ENCODE measurements at places on chromosomes 13 and 19.

DNA sequence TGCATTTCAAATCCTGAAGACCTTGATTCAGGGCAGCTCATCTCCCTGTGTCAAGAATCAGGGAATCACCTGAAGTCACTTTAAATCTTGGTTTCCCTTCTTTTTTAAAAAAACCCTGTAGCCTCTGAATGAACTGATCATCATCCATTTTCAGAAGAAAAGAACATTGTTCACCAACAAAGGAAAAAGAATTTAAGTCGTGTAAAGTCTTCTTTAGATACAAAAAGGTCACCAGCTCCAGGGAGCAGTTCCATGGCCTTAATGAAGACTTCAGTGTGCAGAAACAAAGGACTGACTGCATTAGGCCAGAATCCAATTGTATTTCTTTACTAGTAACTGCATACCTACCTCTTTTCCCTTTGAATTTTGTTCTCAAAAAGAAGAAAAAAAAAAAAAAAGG, 245.0 kb downstream of the ABCC4 start:
- no peak for DNase-seq

DNA sequence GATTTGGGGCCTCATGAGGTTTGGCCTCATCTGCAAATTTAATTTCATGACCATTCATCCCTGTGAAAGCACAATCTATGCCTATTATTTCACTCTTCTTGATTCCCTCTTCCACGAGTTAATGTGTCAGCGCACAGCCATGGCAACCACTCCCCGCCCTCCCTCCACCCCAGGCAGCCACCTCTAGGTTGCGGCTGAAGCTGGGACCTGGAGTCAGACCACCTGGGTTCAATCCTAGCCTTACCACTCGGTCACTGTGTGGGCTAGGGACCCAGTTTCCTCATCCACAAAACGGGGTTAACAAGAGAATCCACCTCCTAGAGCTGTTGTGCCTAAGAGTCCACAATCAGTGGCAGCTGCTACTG, 9.8 kb downstream of the CHST8 start:
- no peak for DNase-seq

- DNase-seq = no peak
Measured at GRCh38 chr13:31175847-31176532, 14.3 kb upstream of the HSPH1 start.

GRCh38 chr19:32829345-32829896, 40.1 kb downstream of the SLC7A9 start:
- no peak for DNase-seq

DNA sequence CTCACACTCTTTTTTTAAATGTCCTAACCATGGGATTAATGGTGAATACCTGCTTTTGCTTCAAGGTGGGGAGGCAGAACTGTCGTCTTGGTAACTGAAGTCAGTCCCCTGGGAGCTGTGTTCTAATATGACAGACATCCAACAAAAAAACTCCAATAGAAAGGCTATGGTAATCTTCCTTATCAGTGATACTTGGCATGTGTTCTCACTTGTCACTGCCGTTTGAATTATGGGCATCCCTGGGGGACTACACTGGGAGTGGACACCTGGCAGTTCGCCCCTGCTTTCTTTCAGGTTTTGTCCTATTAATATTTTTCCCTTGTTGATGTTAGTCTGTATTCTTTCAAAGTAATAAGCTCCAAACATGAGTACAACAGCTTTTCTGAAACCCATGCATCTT, 252.6 kb downstream of the SLITRK5 start:
- no peak for DNase-seq

GRCh38 chr19:48355365-48355954, 8.3 kb downstream of the TMEM143 start:
- DNase-seq = no peak

- DNase-seq = no peak
Measured at GRCh38 chr13:47184321-47184720, 287.5 kb upstream of the HTR2A start.

GRCh38 chr13:78978381-78978998, 319.5 kb upstream of the OBI1 start:
- peak; percentile 18 for DNase-seq

DNA sequence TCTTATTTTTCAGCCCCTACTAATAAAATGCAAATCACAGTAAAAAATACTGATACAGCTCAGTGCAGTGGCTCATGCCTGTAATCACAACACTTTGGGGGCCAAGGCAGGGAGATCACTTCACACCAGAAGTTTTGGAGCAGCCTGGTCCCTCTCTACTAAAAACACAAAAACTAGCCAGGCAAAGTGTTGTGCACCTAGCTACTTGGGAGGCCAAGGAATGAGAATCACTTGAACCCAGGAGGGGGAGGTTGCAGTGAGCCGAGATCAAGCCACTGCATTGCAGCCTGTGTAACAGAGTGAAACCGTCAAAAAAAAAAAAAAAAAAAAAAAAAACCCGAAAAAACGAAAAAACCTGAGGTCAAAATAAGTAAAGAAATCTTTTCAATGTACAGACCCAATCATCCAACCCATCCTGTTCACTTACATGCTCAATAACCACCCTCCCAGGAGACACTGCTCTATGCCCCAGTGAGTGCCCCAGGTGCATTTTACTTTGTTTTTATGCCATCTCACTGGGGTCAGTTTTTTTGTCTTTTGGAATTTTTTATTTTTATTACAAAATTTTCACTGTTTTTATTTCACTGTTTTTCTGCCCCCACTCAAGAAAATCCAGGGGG, 107.0 kb downstream of the ZNF486 start:
- no peak for DNase-seq

DNA sequence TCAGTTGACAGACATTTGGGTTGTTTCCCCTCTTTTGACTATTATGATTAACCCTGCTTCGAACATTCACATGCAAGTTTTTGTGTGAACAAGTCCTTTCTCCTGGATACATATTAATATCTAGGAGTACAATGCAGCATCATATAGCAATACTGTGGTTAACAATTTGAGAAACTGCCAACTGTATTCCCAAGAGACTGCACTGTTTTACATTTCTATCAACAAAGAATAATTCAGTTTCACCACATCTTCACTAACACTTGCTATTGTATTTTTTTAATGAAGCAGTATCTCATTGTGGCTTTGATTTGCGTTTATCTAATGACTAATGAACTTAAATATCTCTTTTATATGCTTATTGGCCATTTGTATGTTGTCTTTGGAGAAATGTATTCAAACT, 184.6 kb upstream of the NBEA start:
- peak; percentile 21 for DNase-seq

- DNase-seq = no peak
Measured at GRCh38 chr19:11020423-11020822, 59.6 kb downstream of the SMARCA4 start.

DNA sequence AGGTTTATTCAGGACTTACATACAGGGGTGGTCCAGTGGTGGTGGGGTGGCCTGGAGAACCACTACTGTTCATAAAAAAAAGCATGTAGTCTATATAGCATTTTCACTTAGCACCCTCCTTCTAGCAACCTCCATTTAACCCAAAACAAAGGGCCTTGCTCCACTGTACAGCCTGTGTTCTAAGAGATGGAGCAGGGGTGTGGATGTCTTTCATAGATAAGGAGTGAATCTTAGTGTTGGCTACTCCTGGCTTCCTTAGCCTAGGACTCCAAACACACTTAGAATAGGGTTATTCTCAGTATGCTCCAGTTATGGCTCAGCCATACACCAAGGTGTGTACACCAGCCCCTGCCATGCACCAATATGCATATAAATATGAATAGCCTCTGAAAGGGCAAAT, 95.2 kb downstream of the ELF1 start:
- no peak for DNase-seq

- DNase-seq = no peak
Measured at GRCh38 chr13:85772367-85772766, 26.9 kb downstream of the SLITRK6 start.

GRCh38 chr19:42288387-42288786, 13.5 kb upstream of the PRR19 start:
- DNase-seq = no peak

- no peak for DNase-seq
Measured at GRCh38 chr13:113742445-113743120, 16.4 kb upstream of the TMEM255B start.

- DNase-seq = no peak
Measured at GRCh38 chr19:37218592-37218935, 550 bp downstream of the ZNF383 start.

DNA sequence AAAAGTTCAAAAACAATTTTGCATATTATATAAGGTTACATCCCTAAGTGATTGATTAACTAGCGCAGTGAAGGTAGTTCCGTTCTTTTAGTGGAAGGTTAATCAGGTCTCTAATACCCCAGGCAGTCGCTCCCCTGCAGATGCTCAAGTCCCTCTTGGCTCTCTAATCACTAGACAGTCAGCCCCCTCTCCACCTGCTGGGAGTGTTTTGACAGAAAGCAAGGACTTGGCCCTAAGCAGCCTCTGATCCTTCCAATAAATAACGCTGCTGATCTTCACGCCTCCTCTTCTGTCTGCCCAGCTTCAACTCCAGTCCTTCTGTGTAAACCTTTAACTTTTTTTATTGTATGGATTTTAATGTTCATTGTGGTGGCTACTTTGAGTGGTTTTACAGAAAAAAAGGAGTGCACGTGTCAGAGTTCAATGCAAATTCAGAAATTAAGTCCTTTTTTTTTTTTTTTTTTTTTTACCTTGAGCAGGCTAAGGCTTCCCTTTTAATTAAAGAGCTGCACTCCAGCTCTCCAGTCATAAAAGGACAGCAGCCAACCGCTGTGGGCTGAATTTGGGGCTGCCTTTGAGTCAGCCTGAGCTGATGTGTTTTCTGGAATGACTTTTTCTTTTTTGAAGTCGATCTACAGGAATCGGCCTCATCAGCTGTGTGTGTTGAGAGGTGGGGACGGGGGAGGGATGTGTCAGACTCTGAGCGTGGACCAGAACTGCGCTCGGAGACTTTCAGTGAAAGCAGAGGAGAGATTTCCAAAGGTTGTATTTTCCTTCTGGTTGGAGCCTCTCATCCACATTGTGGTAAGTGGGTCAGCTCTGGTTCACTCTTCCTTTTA, 33.8 kb upstream of the MYO16 start:
- no peak for DNase-seq

- peak; percentile 4 for DNase-seq
Measured at GRCh38 chr19:10503002-10503789, at the start of gene KEAP1. KEAP1 (minus strand) TSS chr19:10503356; CDS start chr19:10500033, 3,323 bp downstream.

GRCh38 chr13:20127262-20127561, 33.6 kb downstream of the GJA3 start:
- DNase-seq = no peak

DNA sequence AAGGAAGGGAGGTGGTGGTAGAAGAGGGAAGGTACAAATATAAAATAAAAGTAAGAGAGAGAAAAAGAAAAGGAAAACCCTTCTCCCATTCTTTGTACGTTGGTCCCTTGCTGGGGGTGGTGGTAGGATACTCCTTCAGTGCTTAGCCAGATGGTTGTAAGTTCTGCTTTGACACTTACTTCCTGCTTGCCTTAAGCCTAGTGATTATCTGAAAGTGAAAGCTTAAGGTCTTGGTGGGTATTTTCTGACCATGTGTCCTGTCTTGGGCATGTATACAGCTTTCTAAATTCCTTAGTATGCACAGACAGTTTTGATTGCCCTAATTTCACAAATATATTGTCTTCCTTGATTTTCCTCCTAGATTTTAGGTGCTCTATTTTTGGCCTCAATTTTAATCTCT, 314.8 kb downstream of the PCDH17 start:
- DNase-seq = no peak

DNA sequence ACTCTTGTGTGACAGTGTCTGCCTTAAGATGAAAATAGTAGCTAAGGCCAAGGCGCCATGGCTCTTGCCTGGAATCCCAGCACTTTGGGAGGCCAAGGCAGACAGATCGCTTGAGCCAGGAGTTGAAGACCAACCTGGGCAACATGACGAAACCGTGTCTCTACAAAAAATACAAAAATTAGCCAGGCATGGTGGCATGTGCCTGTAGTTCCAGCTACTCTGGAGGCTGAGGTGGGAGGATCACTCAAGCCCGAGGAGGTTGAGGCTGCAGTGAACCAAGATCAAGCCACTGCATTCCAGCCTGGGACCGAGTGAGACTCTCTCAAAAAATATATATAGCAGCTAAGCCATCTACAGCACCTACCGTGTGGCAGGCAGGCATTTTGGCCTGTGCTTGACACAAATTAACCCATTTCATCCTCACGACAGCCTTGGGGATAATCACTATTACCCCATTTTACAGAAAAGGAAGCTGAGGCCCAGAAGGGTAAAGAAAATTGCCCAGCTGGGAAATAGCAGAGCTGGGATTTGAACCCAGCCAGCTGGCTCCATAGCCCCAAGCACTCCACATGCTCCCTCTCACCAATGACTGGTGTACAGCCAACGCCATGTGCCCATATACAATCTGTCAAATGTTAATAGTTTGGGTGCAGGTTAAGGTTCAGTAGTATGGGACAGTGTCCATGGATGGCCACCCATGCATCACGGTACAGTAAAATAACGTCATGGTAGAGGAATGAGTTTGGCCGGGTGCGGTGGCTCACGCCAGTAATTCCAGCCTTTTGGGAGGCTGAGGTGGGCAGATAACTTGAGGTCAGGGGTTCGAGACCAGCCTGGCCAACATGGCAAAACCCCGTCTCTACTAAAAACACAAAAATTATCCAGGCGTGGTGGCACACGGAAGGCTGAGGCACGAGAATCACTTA, 3.1 kb downstream of the SLC1A5 start:
- no peak for DNase-seq

- no peak for DNase-seq
Measured at GRCh38 chr19:16463991-16464575, 7.7 kb downstream of the EPS15L1 start.

DNA sequence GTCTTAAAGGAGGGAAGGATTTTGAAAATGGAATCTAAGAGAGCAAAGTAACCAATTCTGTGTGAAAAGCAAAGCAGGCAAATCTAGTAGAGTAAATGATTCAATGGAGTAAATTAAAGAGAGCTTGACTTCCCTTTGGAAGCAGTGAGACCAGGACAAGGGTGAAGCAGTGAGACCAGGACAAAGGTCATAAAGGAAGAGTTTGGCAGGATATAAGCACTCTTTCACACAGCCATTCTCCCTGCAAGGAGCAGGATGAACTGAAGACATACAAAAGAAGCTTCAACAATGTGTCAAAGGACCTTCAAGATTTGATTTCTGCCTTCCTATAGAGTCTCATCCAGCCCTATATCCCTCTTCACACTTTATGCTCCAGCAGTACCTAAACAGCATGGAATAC, 123.8 kb downstream of the ENOX1 start:
- DNase-seq = no peak

DNA sequence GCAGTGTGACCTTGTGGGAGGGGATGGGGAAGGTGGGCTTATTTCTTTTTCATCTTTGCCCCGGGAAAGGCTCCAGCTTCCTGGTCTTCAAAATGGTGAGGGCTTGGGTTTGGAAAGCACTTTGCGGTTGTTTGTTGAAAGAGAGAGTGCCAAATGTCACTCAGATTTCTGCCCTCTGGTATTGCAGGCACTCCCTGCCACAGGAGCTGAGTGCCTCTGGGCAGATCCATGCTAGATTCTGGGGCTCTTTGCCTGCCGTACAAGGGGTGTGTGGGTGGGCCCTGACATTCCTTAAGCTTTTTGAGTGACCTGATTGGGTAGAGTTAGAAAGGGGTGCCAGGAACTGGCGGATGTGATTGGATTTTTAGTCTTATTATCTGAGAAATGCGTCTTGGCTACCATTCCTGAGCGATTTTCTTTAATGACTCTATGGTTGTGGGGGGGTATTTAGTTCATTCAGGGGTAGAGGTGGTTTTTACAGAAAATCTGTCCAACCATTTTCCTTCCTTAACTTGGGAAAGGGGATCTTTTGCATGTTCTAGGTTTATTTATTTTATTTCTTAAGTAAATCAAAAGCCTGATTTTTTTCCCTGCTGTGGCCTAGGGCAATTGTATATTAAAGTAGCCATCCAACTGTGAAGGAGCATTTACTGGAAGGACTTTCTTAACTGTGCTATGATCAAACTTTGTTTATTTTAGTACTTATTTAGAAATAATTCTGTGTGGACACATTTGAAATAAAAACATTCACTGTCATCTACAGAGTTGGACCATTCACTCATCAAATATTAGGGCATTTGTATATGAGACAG, 3.2 kb downstream of the ARHGAP35 start:
- DNase-seq = no peak
